ENCODE measurements at places on chromosomes 13 and 19.
A peak's percentile ranks its signal among the peaks of the same experiment; 100 is the strongest.

DNA sequence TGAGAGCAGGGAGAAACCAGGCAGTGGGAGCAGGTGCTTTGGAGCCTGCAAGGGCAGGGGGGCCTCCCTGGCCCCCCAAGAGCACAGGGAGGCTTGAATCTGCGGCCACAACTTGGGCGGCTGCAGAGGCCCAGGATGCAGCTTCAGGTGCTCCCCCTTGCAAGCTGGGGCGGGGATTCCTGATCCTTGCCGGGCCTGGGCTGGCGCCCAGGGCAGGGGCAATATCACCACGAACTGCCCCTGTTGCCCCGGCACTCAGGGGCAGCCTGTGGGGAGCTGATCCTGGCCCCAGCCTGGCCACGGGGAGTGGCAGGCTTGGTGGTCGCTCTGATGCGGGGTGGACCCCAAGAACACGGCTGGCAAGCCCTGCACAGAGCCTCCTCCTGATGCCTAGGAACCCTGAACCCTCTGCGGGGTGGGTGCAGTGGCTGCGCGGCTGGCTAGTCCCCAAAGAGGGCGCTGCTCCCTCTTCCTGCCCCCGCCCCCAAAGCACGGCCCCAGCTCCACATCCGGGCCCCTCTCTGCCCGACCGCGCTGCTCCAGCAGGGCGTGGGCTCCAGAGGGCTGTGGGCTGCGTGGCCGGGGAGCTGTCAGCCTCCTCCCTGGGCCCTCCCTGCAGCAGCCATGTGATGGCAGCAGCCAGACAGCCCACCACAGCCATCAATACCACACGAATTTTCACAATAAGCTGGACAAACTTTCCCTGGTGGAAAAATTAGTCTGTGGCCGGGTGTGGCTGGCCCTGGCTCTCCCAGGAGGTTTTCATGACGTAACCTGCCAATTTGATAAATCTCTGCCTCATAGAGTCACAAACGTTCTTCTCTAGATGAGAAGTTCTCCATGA lies 21.0 kb downstream of the TNFSF9 start:
- H3K27ac ChIP-seq = no peak overlapping the region
- H3K4me3 ChIP-seq = no peak overlapping the region
- DNase-seq = no peak
- no peaks in the 10 kb centered on the region for H3K4me1 ChIP-seq
- no peaks in the 10 kb centered on the region for H3K27me3 ChIP-seq

- peaks cover 5% of the 10 kb centered on the region for H3K27me3 ChIP-seq
- no peaks in the 10 kb centered on the region for H3K36me3 ChIP-seq
- no peak overlapping the region for H3K27ac ChIP-seq
- no peaks in the 10 kb centered on the region for H3K4me1 ChIP-seq
- DNase-seq = no peak
- no peak overlapping the region for H3K4me3 ChIP-seq
Measured at GRCh38 chr19:28281676-28282075, 931.3 kb downstream of the UQCRFS1 start.

DNA sequence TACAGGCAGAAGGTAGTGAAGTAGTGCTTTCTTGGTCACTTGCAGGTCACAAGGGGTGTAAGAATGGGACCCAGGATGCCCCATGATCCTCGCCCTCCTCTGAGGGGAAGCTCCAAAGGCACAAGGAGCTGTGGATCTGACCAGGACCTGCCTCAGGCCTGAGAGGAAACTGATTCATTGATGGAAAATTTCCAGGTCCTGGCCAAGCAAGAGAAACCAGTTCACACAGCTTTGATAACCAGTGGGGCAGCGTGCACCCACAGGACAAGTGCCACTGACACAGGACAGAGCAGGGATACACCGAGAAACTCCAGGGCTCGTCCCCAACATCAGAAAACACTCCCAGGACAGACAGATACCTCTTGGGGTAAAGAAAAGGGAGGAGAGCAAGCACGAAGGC lies 177.1 kb downstream of the RBM26 start:
- peaks cover 17% of the 10 kb centered on the region for H3K4me1 ChIP-seq
- H3K4me3 ChIP-seq = no peak overlapping the region
- no peak for DNase-seq
- no peaks in the 10 kb centered on the region for H3K27me3 ChIP-seq

GRCh38 chr13:37529751-37530385 lies 68.7 kb downstream of the POSTN start:
- H3K36me3 ChIP-seq = no peaks in the 10 kb centered on the region
- no peak overlapping the region for H3K27ac ChIP-seq
- no peak overlapping the region for H3K4me3 ChIP-seq
- no peaks in the 10 kb centered on the region for H3K4me1 ChIP-seq

DNA sequence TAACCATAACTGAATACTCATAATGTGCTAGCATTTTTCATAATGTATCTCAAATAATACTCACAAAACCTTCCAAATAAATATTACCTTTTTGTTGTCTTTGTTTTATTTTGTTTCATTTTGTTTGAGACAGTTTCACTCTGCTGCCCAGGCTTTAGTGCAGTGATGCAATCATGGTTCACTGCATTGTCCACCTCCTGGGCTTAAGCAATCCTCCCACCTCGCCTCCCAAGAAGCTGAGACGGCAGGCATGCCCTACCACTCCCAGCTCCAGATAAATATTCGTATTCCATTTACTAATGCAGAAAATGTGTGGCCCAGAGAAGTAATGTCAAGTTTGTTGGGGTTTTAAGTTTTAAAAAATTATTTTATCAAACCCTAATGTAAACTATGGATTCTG lies 739.1 kb downstream of the GPC5 start:
- peaks cover 7% of the 10 kb centered on the region for H3K4me1 ChIP-seq
- no peak overlapping the region for H3K27ac ChIP-seq
- H3K36me3 ChIP-seq = no peaks in the 10 kb centered on the region

GRCh38 chr19:38862321-38863059 lies 12.7 kb upstream of the HNRNPL start:
- no peak for DNase-seq
- no peak overlapping the region for H3K27ac ChIP-seq
- H3K36me3 ChIP-seq = no peaks in the 10 kb centered on the region
- peaks cover 3% of the 10 kb centered on the region for H3K27me3 ChIP-seq

- peak overlapping the region; percentile 8 for H3K27ac ChIP-seq
- peaks cover 5% of the 10 kb centered on the region for H3K27me3 ChIP-seq
- no peak overlapping the region for H3K4me3 ChIP-seq
- no peaks in the 10 kb centered on the region for H3K4me1 ChIP-seq
Measured at GRCh38 chr13:45040622-45041021, 51.3 kb downstream of the GPALPP1 start.

GRCh38 chr13:96816874-96817273 lies 177.4 kb downstream of the OXGR1 start:
- no peak for DNase-seq
- peaks cover 2% of the 10 kb centered on the region for H3K4me1 ChIP-seq
- no peaks in the 10 kb centered on the region for H3K36me3 ChIP-seq
- H3K27ac ChIP-seq = no peak overlapping the region
- no peak overlapping the region for H3K4me3 ChIP-seq

DNA sequence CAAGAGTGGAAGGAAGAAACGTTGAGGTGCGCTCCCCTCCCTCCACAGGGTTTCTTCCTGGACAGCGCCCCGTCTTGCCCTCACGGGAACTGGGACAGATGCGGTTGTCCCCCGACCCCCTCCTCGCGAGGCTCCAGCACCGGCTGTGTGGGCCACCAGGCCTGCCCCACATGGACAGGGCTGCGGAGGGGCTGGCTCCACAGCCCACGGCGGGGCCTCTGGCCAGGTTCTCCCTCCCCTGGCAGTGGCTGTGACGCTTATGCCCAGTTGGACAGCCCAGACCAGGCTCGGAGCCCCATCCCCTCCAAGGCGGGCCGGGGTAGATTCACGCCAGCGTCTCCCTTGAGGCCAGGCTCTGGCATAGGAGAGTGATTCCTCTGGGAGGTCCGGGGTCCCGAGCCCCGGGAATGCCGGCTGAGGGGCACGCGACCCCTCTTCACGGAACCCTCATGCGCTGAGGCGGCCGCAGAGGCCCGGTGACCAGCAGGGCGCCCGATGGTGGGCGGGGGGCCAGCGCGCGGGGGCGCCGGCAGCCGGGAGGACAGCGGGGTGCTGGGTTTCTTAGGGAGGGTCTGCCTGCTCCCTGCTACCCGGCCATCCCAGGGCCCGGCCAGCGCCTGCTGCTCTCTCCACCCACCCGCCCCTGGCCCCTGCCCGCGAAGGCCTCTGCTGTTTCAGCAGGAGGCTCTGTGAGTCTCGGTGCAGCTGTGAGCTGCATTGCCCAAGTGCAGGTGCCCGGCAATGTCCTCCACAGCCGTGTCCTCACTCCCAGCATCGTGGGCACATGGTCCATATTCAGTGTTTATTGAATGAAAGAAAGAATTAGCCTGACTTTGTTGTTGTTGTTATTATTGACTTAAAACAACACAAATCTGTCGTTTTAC lies 20.3 kb upstream of the GAS6 start:
- H3K4me3 ChIP-seq = no peak overlapping the region
- peaks cover 22% of the 10 kb centered on the region for H3K4me1 ChIP-seq
- peaks cover 5% of the 10 kb centered on the region for H3K36me3 ChIP-seq
- DNase-seq = no peak
- no peak overlapping the region for H3K27ac ChIP-seq
- peaks cover 4% of the 10 kb centered on the region for H3K27me3 ChIP-seq

DNA sequence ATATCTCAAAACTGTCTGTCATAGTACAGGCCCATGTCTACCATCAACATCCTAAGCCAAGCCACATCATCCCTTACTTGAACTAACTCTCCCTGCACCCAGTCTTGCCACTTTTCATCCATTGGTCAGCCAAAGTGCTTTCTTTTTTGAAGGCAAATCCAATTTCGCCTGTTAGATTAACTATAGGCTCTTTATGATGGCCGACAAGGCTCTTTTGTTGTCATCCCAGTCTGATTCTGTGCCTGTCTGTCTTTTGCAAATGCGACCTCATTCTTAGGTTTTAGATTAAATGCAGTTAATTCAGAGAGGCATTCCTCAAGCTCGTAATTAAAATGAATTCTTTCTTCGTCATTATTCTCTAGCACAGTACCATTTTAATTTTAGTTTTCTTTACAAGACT lies 148.3 kb downstream of the HS6ST3 start:
- DNase-seq = no peak
- H3K27ac ChIP-seq = no peak overlapping the region
- H3K27me3 ChIP-seq = no peaks in the 10 kb centered on the region
- H3K36me3 ChIP-seq = no peaks in the 10 kb centered on the region

DNA sequence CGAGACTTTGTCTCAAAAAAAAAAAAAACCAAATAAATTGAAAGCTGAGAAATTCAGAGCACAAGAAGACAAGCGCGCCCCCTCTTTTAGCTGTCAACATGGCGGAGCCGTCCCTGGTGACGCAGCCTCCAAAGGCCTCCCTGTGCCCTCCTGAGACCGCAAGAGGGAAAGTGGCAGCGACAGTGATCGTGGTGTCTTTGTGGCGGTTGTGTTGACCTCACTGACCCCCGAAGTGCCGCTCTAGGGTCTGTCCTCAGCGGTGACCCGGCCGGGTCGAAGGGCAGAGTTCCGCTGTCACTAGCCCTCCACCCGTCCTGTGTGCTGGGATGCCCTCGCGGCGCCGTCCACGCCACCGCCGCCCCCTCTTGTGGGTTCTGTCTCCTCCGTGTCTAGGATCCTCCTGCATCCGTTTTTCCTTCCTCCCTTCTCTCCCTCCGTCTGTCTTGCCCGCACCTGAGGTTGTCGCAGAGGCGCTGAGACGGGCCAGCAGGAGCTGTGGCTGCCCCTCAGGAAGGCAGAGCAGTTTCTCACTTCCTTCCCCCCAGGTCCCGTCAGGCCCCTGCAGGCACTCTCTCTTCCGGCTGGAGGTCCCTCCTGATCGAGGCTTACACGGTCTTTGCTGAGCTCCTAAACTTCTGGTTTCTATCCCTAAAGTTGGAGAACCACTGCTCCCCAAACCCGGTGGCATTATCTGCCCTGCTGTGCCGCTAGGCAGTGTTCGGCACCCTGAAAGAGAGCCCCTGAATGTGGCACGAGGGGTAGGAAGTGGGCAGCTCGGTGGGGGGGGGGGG lies 7.2 kb downstream of the UHRF1 start:
- H3K27me3 ChIP-seq = peaks cover 8% of the 10 kb centered on the region
- H3K4me1 ChIP-seq = peaks cover 7% of the 10 kb centered on the region
- no peak for DNase-seq
- H3K36me3 ChIP-seq = no peaks in the 10 kb centered on the region

DNA sequence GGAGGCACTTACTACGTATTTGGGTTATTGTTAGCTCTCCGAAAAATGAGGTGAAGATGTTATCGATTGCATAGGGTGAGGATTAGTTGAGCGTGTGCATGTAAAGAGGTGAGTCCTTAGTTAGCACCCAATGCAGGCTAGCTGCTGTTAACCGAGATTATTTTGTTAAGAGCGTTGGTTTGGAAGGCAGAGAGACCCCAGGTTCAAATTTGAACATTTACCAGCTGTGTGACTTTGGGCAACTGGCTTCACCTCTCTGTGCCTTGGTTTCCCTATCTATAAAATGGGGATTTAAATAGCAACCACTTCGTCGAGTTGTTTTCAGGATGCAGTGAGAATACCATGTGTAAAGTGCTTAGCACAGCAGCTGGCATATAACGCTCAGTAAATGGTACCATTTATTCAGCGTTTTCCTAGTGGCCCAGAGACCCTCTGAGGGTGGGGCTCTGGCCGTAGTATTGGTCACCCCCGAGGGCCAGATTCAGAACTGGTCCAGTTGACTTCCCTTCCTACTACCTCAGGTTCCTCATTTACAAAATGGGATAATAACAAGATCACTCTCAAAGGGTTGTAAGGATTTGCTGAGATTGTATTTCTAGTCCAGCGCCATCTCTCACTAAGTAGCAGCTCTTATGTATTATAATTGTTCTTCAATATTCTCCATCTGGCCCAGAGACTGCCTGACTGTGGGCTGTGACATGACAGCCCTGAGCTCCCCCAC lies 887 bp downstream of the SIPA1L3 start:
- H3K4me1 ChIP-seq = peaks cover 19% of the 10 kb centered on the region
- peaks cover 9% of the 10 kb centered on the region for H3K27me3 ChIP-seq
- peaks cover 18% of the 10 kb centered on the region for H3K36me3 ChIP-seq

DNA sequence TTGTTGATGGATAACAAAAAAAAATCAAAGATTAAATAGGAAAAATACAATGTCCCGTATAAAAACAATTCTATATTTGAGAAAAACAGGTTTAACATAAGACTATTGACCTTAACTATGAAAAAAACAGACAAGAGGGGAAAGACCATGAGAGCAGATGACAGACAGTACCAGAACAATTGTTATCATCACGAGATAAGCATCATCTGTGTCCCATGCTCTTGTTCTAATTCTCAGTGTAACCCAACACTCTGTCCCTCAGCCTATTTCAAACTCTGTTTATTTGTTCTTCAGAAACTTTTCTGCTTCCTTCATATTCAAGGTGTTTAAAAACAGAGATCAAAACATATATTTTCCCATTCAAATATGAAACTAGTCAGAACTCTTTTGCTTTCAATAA lies 216.4 kb downstream of the PCDH9 start:
- no peak for DNase-seq
- no peaks in the 10 kb centered on the region for H3K36me3 ChIP-seq
- H3K4me1 ChIP-seq = no peaks in the 10 kb centered on the region
- no peak overlapping the region for H3K27ac ChIP-seq
- no peaks in the 10 kb centered on the region for H3K27me3 ChIP-seq

DNA sequence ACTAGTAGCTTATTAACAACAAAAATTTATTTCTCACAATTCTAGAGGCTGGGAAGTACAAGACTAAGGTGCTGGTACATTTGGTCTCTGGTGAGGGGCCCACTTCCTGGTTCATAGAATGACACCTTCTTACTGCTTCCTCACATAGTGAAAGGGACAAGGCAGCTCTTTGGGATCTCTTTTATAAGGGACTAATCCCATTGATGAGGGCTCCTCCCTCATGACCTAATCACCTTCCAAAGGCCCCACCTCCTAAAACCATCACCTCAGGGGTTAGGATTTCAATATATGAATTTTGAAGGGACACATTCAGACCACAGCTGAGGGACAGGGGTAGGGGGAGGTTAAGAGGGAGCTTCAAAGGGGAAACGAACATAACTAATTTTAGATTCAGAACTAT lies 20.3 kb downstream of the SPART start:
- no peak overlapping the region for H3K27ac ChIP-seq
- no peak for DNase-seq
- H3K4me1 ChIP-seq = no peaks in the 10 kb centered on the region
- peaks cover 2% of the 10 kb centered on the region for H3K27me3 ChIP-seq
- H3K4me3 ChIP-seq = no peak overlapping the region
